ENCODE measurements at places on chromosomes 3 and 15.

DNA sequence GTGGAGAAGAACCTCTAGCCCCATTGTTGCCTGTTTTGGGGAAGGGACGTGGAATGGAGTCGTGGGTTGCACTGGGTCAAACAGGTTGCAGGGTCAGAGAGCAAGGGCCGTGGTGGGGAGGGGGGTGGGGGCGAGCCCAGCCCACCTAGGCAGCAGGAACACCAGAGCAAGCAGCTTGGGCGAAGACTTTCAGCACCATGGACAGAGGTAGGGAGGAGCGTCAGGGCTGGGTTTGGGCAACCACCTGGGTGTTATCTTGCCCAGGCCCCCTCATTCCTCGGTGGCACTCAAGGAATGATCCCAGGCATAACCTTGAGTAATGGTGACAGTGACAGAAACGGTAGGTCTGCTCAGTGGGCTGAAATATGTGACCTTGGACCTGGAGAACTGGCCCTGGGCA is 45.9 kb upstream of the TMEM115 start:
- no peak for ATAC-seq

- no peak for ATAC-seq
These were observed 154.0 kb upstream of the BCL6 start for GRCh38 chr3:187899246-187899645.

- no peak for ATAC-seq
These were observed 28.5 kb upstream of the TATDN2 start for GRCh38 chr3:10219737-10220136.

- ATAC-seq = no peak
These were observed 45.2 kb downstream of the CCNB2 start for GRCh38 chr15:59150185-59150584.

GRCh38 chr3:181713280-181713647 is 1.5 kb downstream of the SOX2 start:
- no peak for ATAC-seq

- no peak for ATAC-seq
These were observed 225.2 kb downstream of the VPS13C start for GRCh38 chr15:61835029-61835428.

DNA sequence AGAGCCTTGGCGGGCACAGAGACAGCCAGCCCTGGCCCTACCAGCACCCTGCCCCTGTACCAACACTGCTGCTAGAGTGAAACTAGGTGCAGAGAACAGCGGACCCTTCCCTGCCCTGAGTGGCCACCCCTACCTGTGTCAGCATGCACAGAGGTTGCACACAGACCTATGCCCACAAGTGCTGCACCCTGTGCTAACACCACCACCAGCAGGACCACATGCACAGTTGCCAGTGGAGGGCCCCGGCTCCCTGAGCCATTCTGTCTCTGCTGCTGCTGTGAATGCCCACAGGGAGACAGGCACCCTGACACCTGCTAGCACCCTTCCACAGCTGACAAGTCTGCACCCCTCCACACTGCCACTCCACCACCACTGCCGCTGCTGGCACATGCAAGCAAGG is 131.8 kb downstream of the NEK11 start:
- no peak for ATAC-seq

DNA sequence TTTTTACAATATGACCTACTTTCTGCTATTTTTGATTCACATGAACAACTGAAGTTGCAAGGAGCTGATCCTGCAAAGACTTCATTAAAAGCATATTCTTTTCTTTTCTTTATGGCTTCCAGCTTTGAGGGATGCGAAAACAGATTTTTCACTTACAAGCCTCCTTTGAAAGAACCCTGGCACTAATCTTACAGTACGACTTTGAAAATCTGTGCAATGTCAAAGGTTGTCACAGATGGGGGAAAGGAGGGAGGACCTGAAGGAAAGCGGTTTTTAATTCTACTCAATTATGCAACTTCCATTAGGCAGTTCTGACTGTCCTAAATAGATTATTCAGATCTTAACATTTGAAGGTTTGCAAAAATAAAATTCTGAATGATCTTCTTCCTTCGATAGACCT is 130.5 kb downstream of the TNIK start:
- ATAC-seq = no peak

GRCh38 chr3:99651531-99651930 is 13.1 kb downstream of the COL8A1 start:
- no peak for ATAC-seq

GRCh38 chr3:132682201-132682600 is 22.1 kb downstream of the UBA5 start:
- no peak for ATAC-seq

GRCh38 chr15:87477737-87478686 is 778.5 kb downstream of the NTRK3 start:
- ATAC-seq = no peak

DNA sequence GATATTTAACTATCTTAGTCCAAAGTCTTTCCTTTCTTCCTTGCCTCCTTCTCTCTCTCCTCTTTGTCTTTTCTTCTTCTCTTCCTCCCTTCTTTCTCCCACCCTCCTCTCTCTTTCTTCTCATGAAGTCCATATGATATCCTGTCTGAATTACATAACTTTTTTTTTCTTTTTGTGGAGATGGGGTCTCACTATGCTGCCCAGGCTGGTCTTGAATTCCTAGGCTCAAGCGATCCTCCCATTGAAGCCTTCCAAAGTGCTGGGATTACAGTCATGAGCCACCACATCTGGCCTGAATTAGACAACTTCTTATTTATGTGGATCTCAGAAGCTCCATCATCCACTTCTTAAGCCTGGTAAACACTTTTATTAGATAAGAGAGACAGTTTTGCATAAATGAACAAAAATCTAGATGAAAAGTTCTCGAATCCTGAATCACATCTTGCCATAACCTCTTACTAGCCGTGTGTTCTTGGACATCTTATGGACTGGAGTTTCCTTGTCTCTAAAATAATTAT is 206.5 kb downstream of the LPP start:
- no peak for ATAC-seq

DNA sequence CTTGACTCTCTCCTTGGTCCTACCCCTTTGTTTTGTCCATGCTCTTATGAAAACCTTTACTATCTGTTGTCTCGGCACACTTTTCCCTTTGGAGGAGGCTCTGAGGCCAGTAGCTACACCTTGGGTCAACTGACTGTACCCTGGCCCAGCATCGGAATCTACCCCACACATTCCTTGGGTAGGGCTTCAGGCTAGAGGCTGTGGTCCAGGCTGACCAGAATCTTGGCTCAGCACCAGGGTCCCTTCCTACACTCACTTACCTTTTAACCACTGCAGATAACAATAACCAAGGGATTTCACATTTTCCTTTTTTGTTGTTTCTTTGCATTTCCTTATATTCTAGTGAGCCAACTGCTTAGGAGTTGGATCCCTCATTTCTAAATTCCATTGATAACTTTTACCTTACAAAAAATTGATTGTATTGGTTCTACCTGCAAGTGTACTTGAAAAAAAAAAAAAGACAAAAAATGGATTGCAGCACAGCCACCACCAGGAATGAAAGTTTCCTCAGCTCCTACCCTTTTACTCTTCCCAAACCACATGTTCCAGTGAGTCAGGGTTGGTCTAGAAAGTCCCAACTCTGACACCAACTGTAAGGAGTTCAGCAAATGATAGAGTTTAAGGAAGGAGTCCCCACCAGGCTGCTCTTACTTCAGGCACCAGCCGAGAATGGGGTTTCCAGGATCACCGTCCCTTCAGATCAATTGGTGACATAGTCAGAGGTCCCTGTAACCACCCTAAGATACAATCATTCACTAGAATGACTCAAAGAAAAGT is 95.6 kb downstream of the FBLN2 start:
- ATAC-seq = no peak

- no peak for ATAC-seq
These were observed 1026.5 kb upstream of the CFAP20DC start for GRCh38 chr3:60076331-60076730.

GRCh38 chr3:7518456-7518855 is 657.5 kb downstream of the GRM7 start:
- no peak for ATAC-seq

GRCh38 chr3:23438657-23439056 is 235.5 kb downstream of the UBE2E2 start:
- peak; percentile 58 for ATAC-seq

DNA sequence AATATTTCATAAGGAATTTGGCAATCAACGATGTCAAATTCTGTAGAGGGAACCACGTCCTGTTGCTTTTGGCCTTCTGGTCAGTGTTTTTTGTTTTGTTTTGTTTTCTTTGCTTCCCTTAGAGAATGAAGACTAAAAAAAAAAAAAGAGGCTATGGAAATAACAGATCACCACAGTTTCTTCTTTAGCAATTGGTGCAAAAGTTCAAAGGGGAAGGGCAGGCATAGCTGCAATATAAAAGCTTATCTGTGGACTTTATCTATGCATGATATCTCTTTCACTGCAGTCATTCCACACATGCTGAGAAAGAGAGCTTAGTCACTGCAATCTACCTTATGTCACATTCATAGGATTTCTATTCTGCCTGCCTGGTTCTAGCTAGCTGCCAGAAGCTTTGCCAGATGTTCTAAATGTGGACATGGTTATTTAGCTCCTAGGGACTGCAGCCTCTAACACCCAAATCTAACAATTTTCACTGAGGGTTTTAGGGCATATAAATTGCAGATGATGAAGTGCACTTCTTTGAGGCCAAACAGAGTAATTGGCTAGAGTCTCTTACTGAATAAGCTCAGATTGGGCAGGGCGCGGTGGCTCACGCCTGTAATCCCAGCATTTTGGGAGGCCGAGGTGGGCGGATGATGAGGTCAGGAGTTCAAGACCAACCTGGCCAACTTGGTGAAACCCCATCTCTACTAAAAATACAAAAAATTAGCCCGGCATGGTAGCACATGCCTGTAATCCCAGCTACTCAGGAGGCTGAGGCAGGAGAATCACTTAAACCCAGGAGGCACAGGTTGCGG is 637.2 kb downstream of the NTRK3 start:
- no peak for ATAC-seq

DNA sequence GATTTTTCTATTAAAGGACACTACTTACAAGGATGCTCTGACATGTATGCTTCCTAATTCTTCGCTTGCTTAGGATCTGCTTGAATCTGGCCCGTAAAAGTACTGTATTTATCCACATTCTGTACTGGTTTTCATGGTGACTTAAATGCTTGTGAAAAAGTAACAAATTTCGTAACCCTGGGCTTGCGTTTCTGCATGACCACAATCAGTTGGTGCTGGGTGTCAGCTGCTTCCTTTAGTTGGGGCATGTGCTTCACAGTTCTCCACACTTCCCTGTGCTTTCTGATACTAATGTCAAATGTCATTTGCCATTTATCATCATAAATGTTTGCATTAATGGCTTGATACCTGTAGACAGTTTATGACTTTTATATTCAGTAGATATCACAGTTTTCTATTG is 218.4 kb upstream of the MLF1 start:
- no peak for ATAC-seq

- ATAC-seq = no peak
These were observed 518.9 kb downstream of the SHQ1 start for GRCh38 chr3:72329354-72329753.

- no peak for ATAC-seq
These were observed 3.5 kb upstream of the CCDC80 start for GRCh38 chr3:112644453-112644852.

- ATAC-seq = no peak
These were observed 1.4 kb upstream of the STRA6 start for GRCh38 chr15:74203914-74204431.

DNA sequence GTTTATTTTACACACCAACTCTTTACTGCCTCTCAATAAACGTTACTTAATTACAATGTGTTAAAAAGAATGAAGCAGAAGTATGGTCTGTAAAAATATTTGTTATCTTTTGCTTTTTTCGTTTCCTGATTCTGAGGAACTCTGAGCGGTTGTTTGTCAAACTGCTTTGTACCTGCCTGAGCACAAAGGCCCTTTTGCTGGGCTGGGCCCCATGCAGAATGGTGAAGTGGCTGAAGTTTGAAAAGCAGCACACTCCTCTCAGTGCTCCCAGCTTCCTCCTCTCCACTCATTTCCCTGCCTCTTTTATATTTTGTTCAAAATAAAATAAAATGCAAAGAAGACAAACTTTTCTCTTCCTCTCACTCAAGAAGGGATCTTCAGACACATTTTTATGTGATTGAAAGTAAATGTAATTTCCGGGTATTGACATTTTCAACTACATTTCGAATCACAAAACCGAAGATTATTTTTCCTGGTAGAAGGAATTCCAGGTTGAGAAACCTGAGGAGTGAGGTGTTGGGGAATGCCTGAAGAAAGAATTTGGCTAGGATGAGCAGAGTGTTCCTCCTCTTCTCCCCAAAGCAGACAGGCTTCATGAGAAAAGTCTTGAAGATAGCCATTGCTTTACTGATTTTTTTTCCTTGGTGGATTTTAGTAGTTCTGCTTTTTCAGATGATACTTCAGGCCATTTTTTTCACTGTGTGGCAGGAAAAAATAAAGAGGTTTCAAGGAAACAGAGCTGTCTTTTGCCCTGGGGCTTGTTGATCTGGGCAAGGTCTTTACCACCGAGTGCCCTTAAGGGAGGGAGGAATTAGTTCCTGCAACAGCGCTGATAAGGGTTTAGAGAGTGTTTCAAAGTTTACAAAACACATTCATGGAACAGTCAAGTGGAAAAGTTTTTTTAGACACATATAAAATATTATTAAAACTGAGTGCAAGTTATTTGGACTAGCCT is 229.8 kb downstream of the NFKBIZ start:
- ATAC-seq = no peak

- no peak for ATAC-seq
These were observed 83.3 kb downstream of the TMEM108 start for GRCh38 chr3:133121450-133121849.

DNA sequence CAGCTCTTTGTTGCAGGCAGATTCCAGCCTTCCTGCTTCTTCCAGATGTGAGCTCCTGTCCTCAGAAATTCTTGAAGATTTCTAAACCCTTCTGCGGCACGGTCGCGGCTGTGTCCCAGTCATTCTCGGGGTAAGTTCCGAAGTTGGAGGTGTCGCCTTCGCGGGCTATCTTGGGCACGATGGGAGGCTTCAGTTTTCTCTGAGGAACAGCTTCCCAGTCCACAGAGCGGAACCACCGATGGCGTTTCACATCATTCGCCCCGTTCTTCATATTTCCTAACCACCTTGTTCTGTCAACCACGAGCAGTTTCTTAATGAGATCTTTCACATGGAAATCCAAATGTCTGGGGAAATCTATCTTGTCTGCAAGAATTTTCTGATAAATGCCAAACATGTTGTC is 24.7 kb upstream of the CERS3 start:
- ATAC-seq = no peak

GRCh38 chr3:87949189-87949878 is 109.5 kb downstream of the CGGBP1 start:
- ATAC-seq = peak; percentile 41

DNA sequence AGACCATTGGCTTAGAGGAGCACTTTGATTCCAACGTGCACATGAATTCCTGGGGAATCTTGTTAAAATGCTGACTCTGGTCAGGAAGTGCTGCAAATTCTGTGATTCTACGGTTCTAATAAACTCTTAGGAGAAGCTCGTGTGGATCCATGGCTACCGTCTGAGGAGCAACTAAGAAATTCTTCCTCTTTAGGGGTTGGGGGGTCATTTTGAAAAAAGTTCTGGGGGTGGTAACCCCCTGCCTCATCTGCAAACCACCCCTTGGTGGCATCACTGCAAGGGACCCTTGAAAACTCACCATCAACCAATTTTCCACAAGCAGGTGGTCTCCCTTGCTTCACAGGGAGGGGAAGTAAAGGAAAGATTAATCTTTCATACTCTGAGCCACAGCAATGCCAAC is 52.2 kb upstream of the IGF1R start:
- no peak for ATAC-seq

Data from activated CD4-positive, CD25-positive, alpha-beta regulatory T cell treated with anti-CD3 and anti-CD28 coated beads, Interleukin-2, amount 50 U/mL, for 24 hours (primary cell).